MV-4-11 (cell line): ENCODE measurements at places on chromosomes 4 and X.

GRCh38 chrX:121169099-121170035, 122.0 kb downstream of the GLUD2 start:
- no peak for DNase-seq

DNA sequence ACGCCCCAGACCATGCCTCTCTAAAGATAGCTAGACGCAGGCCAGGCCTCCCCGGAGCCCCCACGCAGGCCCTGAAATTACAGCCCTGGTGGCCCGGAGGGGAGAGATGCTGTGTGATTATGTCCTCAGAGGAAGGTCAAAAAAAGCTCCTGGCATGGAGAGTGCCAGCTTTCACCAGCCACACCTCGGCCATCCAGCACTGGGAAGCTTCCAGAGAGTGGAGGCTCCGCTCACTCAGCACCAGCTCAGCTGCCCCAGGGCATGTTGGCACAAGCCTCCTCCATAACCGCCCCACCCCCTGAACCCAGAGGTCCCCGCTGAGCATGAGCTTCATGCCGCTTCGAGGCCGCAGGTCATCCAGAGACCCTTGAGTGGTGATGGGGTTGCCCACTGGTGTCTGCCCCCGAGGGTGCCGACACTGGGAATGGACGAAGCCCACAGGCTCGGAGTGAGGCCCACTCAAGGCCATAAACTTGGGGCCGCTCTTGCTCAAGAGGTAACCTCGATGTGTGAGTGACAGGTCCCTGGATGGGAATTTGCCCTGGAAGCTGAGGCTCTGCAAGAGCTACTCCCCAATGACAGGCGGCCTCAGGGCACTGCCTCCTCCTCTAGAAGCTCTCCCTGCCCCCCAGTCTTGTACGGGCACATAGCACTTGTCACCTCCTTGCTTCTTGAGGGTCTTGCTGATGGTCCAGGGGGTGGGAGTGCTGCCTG, 4.4 kb upstream of the BGN start:
- DNase-seq: no peak

DNA sequence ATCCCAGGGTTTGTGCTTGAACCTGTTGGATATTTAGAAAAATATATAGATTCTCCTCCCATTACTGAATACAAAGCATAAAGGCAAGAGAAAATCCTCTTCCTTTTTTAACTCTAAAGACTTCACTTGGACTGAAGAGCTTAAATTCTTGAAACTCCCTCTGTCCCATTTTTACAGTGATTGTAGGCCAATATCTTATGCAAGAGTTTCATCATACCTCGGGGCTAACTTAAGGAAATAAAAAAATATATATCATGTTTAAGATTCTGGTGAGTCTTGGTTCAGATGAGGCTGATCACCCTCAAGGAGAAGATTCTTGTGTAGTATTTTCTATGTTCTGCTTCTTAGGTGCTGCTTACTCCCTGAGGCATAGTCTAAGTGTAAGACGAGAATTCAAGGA, 1449.6 kb downstream of the C4orf33 start:
- DNase-seq: no peak

DNA sequence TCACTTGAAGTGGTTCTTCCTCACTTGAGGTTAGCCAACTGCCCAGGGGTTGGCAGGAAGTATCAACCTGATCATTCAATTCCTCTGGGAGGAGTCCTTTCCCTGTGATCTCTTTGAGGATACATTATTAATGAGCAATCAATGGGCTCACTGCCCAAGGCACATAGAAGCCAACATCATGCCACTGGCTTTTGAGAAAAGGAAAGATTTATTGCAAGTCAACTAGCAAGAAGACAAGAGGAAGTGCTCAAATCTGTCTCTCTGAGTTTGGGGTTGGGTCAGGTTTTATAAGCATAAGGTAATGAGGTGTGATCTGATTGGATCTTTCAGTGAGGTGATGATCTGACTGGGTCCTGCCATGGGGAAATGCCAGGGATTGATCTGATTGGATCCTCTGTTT, 39.6 kb downstream of the FGFBP1 start:
- no peak for DNase-seq

GRCh38 chr4:61445374-61446063, 245.4 kb downstream of the ADGRL3 start:
- no peak for DNase-seq

DNA sequence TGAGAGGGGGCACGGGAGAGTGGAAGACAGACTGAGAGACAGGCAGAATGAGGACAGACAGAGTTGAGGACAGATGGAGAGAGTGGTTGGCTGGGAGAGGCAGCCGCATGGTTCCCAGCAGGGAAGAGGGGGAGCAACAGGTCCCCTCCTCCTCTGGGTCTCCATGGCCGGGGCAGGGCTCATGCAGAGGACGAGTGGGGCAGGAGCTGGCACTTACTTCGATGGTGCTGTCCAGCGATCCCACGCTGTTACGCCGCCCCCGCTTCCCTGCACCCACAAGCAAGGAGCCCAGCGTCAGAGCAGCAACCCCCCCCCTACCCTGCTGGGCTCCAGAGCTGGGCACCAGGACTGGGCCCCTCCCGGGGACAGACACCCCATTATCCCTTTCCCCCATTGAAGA, 10.6 kb upstream of the KDM5C start:
- DNase-seq: no peak

DNA sequence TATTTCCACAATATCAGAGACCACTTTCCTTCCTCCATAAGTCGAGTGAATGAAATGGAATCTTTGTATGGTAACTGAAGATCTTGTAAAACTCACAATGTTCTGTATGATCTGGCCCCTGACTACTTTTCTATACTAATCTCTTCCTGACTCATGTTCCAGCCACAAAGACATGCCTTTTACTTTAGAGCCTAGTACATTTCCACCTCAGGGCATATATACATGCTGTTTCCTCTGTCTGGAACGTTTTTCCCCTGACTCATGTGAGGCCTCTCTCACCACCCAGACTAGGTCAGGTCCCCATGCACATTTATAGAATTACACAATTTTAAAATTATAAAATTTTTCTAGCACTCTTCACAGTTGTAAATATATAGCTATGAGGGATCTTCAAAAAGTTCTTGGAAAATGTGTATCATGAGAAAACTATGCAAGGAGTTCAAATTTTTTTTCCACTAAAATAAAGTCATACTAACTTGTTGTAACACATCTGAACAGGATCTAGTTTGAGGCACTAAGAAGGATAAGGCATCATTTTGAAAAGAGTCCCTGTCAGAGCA, 208.8 kb downstream of the SH2D1A start:
- no peak for DNase-seq

GRCh38 chr4:159097785-159098184, 5.1 kb upstream of the RAPGEF2 start:
- DNase-seq: no peak

GRCh38 chr4:107939307-107939706, 8.0 kb downstream of the CYP2U1 start:
- DNase-seq: no peak

DNA sequence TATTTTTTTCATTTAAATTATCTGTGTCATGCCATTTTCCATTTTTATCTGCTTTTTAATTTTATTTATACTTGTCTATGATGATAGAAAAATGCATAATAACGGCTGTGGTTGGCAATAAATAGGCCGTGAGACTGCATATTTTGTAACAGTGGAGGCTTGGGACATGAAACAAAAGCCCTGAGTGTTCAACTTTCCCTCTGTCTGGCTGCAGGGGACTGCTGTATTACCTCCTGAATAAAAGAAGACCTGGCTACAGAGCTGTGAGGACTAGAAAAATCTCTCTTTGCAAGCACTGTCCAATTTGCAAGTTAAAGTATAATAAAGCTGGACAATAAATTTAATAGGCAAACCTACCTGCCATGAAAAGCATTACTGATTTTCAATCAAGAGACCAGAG, 82.1 kb downstream of the MAGEB10 start:
- DNase-seq: no peak

DNA sequence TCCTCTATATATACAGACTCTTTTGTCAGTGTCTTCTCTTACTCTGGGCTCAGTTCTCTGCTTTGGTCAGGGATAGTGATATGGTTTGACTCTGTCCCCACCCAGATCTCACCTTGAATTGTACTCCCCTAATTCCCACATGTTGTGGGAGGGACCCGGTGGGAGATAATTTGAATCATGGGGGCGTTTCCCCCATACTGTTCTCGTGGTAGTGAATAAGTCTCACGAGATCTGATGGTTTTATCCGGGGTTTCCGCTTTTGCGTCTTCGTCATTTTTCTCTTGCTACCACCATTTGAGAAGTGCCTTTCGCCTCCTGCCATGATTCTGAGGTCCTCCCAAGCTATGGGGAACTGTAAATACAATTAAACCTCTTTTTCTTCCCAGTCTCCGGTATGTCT, 144.4 kb downstream of the GLUD2 start:
- no peak for DNase-seq
